ENCODE measurements at places on chromosomes 6 and 20. TPM values are rescaled to one million over a fixed set of nuclear protein-coding genes. Genes with fewer than 3 reads are reported as not detected.

DDX43 gene
- not detected for total RNA-seq

TCP11 gene
- not detected for total RNA-seq

PEX3 gene
- 23.1 TPM for total RNA-seq

CD24 gene
- 0.78 TPM for total RNA-seq

TRIM40 gene
- total RNA-seq: not detected

TGM2 gene
- 792 TPM for total RNA-seq

FAM217A gene
- total RNA-seq: not detected

ZC2HC1B gene
- not detected for total RNA-seq

DEFB123 gene
- not detected for total RNA-seq

GPR6 gene
- total RNA-seq: not detected
